Suppressor macrophage treated with lipopolysaccharide for 4 hours (primary cell): ENCODE measurements at places on chromosomes 5 and 9.

DNA sequence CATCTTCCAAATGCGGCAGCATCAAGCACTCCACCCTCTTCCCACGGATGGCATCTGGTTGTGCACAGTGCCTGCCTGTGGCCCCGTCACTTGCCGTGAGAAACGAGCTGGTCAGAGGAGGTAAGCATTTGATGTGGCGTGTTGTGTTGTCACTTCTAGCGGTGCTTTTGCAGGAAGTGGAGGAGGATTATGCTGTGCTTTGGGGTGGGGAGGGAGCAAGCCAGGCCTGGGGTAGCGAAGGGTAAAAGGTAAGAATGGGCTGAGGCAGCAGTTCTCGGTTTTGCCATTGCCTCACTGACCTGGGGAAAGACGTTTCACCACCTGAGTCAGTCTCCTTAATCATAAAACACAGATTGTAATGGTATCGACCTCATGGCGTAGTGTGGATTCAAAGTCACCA is 2.3 kb upstream of the POMT1 start:
- no peak for DNase-seq

DNA sequence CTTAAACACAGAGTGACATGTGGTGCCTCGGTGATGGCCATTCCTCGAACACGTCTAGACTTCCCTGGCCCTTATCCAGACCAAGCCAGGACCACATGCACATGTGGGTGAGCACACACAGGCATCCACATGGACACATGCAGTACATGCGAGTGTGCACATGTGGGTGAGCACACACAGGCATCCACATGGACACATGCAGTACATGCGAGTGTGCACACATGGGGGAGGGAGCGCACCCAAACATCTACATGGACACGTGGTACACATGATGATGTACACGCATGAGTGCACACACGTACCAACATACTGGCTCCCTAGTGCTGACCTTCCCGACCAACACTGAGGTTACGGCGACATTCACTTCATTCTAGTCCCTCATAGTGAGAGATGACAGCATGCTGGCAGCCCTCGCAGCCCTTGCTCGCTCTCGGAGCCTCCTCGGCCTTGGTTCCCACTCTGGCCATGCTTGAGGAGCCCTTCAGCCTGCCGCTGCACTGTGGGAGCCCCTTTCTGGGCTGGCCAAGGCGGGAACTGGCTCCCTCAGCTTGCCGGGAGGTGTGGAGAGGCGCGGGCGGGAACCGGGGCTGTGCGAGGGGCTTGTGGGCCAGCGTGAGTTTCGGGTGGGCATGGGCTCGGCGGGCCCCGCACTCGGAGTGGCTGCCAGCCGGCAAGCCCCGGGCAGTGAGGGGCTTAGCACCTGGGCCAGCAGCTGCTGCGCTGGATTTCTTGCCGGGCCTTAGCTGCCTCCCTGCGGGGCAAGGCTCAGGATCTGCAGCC is 186.8 kb downstream of the HSPA4 start:
- no peak for DNase-seq

GRCh38 chr5:1730487-1730847 is 69.2 kb downstream of the MRPL36 start:
- no peak for DNase-seq

GRCh38 chr9:76433406-76433805 is 25.6 kb upstream of the GCNT1 start:
- no peak for DNase-seq

DNA sequence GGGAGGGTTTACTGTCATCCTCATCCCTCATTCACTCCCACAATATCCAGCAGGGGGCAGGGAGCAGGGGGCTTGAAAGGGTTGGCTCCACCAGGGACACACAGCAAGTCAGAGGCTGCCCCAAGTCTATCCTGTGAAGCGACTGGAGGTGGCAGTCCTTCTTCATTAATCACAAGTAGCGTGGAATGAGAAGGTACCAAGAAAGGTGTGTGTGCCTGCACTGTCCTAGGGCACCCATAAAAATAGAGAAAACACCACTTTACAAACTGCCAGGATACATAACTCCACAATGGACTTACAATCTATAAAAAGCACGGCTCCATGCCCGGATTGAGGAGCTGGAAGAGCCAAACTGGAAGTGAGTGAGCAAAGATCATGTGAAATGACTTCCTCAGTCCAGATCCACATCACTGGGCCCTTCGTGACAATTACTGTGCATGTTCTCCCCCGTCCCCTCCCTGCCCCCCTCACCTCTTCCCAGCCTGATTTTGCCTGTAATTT is 183.9 kb downstream of the SLIT3 start:
- no peak for DNase-seq

DNA sequence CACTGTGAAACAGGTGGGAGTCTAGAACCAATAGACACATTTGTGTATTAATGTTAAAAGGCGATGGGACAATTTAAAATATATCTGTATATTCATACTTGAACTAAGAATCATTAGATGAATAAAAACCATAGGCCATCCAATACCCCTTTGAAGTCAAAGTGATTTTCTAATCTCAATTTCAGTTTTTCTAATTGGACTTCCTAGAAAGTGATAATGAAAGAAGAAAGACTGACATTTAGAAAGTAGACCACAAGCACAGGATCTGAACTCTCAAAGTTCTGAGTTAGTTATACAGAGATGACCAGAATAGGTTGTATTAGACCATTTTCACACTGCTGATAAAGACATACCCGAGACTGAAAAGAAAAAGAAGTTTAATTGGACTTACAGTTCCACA is 412.8 kb upstream of the PIK3R1 start:
- DNase-seq: no peak

DNA sequence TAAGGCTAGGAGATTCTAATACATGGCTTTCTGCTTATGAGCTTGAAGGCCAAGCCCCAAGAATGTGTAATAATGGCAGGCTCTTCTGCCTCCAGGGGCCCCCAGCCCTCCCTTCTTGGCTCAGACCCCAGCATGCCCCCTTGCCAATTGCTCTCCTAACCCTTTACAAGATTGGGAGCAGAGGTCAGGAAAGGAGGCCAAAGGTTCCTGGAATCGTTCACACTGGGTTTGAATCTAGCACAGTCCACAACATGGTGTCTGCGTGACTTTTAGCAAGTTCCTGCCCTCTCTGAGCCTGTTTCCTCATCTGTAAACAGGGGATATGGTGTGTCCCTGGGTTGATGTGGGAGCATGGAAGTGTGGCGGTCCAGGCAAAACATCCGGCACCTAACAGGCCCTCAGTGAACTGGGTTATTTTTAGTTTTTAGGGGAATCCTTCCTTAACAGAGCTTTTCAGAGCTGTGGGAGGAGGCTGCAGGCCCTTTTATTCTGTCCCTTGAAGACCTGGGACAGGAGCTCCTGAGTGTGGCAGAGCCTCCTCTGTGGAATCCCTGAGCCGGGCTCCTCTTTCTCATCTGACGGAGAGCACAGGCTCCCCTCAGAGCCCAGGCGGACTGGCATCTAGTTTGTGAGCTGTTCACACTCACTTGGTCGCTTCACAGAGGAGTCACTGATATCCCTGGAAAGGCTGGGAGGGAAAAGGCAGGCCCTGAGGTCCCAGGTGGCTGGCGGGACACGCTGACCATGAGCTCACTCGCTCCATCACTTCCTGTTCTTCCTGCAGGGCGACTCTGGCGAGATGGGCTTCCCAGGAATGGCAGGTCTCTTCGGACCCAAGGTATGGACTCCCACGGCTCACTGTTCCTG is 23.4 kb upstream of the ORM1 start:
- no peak for DNase-seq

GRCh38 chr5:176651472-176651980 is 4.2 kb downstream of the TSPAN17 start:
- no peak for DNase-seq

- no peak for DNase-seq
Observed at GRCh38 chr9:132644251-132644650, 25.5 kb downstream of the DDX31 start.

DNA sequence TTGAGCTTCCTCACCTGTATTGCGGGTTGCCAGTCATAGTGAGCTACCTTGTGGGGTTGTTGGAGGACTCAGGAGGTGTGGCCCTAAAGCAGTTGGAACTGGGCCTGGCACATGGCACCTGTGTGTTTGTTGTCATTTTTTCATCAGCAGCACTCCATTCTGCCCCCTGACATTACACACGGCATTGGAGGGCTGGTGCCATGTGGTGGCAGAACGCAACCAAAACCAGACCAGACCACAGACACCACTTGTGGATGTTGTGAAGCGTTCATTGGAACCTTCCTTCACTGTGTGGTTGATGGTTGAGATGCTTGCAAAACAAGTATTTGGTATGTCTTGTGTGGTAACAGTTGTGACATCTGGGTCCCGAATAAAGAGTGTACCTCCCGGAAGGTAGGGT is 113.2 kb upstream of the ERCC6L2 start:
- DNase-seq: no peak

DNA sequence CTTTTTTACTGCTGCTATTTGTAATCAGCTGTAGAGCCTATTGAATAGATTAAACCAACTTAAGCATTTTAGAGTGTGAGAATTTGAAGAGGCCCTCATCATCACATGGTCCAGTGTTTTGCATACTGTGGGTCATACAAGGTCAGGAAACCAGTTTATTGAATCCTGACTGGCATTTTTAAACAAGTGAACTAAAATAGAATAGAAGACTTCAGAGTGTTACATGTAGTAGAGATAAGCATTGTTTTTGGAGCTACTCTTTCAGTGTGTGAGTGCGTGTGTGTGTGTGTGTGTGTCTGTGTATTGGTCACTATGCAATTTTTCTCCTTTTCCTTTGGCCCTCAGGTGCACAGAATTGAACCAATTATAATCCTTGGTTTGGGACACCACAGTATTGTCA is 114.4 kb downstream of the SLC28A3 start:
- DNase-seq: no peak

GRCh38 chr9:91917436-91917835 is 32.6 kb downstream of the ROR2 start:
- no peak for DNase-seq

GRCh38 chr5:78447775-78448424 is 87.5 kb downstream of the SCAMP1 start:
- no peak for DNase-seq

DNA sequence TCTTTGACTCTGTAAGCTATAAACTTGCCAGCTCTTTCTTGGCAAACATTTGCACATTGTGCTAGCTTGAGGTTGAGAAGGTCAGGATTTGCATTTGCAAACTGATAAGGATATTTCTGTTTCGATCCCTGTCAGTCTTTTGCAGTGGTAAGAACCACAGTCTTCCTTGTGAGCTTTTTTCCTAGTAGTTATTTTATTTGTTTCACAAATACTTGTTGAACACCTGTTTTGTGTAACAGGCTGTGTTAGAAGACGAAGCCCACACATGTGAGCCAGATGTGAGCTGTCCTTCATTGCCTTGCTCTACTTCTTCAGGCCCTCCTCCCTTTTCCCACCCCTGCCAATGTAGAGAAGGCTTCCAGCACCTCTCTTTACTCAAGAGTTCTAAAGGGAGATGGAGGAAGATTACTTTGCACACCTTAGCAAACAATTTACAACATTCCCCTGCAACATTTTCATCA is 327.0 kb upstream of the KLF4 start:
- no peak for DNase-seq

DNA sequence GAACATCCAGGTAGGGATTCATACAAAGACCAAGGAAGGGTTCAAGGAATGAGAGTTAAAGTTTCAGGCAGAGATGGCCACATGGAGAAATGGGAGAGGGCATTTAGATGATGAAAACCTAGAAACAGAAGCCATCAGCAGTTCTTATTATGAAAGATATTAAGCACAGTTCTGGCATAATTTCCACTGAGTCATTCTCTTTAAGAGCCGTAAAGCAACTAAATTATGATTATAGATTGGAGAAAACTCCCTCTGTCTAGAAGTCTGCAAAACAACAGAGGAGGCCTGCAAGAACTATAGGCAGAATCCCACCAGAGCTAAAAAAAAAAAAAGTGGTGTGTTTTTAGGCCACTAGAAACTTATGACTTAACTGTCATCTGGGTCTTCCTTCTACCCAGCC is 157.1 kb upstream of the MPDZ start:
- DNase-seq: no peak
